ENCODE measurements at places on chromosomes 1 and 21.

DNA sequence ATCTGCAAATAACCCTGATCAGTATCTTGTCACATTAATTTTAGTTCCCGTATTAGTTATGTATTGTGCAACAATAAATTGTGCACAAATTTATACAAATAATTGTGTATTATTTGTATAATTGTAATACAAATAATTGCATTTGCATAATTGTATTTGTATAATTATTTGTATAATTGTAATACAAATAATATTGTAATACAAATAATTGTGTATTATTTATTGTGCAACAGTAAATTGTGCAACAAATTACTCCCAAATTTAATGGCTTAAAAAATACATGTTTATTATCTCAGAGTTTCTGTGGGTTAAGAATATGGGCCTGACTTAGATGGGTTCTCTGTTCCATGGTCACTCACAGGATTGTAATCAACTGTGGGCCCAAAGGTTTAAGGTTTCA is 86.2 kb upstream of the SAMSN1 start:
- DNase-seq, result no peak

DNA sequence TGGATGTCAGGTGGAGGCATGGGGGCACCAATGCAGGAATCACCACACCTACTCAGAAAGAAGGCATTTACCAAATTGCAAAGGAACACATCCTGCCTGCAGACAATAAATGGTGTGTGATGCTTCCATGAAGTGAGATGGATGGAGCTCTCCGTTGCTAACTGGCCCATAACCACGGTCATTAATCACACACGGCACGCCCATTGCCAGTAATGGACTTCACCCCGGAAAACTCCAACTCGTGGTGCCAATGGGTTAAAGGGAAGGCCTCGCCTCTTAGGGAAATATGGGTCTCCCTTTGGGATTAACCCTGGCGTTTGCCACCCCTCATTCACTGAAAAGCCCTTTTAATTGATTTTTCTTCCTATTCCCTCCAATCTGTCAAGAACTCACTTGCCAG is 443.1 kb upstream of the DAB1 start:
- DNase-seq, result no peak

DNA sequence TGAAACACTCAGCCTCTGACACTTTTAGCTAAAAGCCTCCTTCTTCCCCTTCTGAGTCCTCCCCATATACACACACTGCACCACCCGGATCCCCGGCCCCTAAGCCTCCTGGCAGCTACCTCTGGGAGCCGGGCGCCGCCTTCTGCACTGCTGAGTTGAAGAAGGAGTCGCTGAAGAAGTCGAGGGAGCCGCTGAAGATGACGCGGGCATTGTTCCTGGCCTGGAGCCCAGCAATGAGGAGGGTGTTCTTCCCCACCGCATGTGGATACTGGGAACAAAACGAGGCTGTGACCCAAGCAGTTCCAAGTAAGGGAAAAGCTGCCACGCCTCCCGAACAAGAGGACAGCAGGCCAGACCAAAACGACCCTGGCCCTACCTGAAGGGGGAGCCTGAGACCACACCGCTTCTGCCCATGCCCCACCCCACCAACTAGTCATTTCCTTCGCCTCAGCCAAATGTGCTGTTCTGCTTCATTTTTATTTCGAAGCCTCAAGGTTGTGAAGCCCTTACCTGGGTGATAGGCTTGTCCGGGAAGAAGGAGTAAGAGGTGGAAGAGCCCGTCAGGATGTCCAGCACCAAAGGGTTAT is 7.0 kb downstream of the DDOST start:
- DNase-seq, result no peak

GRCh38 chr1:54795356-54795665 is 5.8 kb downstream of the TTC22 start:
- no peak for DNase-seq

GRCh38 chr21:27369978-27370571 is 403.2 kb upstream of the ADAMTS5 start:
- no peak for DNase-seq

GRCh38 chr1:1943834-1944570 is 24.9 kb upstream of the TMEM52 start:
- DNase-seq, result peak; percentile 45

- peak; percentile 23 for DNase-seq
Measured at GRCh38 chr1:15038232-15039016, 115.1 kb upstream of the TMEM51 start.

DNA sequence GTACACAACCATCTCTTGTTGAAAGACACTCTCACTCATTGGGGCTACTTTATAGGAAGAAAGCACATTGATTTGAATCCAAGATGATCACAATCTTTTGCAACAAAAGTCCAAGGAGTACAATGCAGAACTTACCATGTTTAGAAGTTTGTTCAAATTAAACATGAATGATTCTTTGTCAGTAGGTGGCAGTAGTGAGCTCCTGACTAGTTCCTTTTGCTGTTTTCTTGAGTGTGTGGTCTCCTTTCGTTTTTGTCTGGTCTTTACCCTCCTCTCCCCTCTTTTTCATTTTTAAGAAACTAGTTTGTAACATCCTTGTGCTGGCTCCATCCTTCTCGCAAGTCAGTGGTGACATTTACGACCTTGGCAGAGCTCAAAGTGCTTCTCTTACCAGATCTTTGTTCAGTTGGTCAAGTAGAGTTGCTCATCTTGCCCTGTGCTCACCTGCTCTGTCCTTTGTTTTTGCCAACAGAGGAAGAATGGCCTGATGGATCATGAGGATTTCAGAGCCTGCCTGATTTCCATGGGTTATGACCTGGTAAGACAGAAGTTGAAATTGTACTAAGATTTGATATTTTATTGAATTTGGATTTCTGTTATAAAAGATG is 35.7 kb upstream of the MTR start:
- DNase-seq, result peak; percentile 83

- DNase-seq, result no peak
Measured at GRCh38 chr1:39564941-39565340, 11.6 kb downstream of the PABPC4 start.

DNA sequence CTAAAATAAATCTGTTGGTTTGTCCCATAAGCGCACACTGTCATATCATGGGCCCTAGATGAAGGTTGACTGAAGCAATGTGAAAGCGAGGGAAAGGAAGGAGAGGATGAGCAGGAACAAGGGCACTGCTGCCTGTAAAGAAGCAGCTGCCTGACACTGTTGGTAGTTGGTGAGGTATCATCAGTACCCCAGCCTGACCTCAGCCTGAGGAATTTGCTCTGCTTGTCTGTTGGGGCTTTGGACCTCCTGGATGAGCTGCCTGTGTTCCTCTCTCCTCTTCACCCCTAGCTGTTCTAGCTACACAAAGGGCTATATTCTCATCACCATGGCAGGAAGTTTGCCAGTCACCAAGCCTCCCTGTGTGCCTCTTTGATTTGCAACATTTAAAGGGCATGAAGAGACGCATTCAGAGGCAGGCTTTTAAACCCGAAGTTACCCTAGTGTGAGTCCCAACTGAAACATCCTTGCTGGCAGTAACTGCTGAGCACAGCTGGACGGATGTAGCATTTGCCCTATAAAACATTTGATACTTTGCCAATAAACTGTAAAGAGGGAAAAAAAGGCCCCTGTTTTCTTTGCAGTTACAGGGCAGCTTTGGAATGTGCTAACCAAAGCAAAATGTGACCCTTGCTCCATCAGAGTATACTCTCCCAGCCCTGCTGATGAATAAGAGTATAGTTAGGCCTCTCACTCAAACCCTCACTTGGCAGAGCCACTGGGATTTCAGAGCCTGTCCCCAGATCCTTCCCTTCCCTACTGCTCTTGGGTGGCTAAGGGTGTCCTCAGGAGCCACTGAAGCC is 22.2 kb upstream of the SPATA6 start:
- DNase-seq, result no peak

- DNase-seq, result no peak
Measured at GRCh38 chr1:165287781-165288180, 68.7 kb downstream of the LMX1A start.

- no peak for DNase-seq
Measured at GRCh38 chr1:241593186-241593585, 47.0 kb downstream of the CHML start.

DNA sequence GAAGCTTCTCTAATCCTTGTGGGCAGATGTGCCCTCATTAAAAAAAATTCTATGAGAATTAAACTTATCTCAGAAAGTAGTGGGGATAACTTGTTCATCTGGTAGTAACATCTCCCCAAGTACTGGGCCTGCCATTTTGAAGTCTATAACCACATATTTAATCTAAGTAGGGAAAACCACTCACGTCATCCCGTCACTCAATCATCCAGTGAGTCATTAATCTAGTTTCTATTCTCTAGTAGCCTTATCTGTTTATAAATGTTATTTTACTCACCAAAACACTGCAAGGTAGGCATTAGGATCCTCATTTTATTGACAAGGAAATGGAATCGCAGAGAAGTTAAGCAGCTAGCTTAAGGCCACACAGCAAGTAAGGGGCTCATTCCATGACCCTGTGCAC is 221.9 kb downstream of the ATG4C start:
- no peak for DNase-seq

DNA sequence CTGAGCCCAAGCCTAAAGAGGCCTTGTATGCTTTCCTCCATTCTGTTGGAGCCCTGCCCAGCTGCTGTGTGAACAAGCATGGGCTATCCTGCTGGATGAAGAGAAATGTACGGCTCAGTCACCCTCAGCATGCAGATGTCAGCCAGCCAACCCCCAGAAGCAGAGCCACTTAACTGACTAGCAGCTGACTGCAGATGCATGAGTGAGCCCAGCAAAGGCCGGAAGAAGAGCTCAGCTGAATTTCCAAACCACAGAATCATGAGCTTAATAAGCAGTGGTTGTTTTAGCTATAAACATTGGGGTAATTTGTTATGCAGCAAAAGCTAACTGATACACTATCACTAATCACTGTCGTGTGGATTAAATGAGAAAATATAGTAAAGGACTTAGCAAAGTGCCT is 39.0 kb downstream of the FOXO6 start:
- no peak for DNase-seq

Measured in suppressor macrophage (primary cell).